ENCODE measurements at places on chromosomes 4 and X.
A peak's percentile ranks its signal among the peaks of the same experiment; 100 is the strongest.

DNA sequence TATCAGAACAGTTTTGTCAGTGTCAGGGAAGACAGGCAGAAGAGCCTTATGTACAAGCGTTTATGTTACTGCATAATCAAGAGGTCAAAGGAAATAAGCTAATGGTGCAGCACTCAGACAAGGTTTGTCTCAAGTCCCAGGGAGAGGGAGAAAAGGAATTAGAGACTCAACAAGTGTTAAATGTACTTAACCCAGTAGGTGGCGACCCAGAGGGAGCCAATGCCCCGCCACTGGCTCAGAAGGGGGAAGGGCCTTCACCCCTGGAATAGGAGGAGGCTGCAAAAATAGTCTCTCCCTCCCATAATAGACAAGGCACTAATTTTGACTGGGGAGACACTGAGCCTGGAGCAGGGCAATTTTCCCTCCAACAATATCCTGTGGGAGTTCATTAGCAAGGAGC, 14.1 kb upstream of the PAPSS1 start:
- peak; percentile 6 for DNase-seq

- DNase-seq, result peak; percentile 69
These were observed 47.8 kb downstream of the SLIT2 start for GRCh38 chr4:20299515-20299914.

DNA sequence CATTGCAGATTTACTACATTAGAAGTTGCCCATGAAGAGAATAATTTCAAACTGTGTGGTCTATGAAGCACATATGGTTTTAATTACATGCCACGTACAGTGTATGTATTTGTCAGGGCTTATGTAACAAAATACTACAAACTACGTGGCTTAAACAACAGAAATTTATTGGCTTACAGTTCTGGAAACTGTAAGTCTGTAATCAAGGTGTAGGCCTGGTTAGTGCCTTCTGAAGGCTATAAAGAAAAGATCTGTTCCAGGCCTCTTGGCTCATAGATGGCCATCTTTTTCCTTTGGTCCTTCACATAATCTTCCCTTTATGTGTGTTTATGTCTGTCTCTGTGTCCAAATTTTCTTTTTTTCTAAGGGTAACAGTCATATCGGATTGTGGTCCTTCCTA, 1160.2 kb downstream of the FAM133A start:
- DNase-seq, result no peak

DNA sequence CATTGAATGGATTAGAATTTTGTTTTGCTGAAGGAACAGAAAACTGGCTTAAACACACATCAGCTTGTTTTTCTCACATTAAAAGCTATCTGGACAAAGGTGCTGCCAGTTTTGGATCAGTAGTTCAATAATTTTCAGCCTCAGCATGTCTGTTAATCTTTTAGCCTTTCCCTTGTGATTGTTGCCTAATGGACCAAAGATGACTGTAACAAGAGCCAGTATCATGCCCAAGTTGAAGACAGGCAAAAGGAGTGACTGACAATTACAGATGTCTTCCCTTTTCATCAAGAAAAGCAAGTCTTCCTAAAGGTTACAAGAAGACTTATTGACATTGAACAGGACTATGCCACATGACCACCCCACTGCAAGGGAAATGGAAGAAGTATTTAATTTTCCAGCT, 419.7 kb downstream of the MAPK10 start:
- peak; percentile 43 for DNase-seq

DNA sequence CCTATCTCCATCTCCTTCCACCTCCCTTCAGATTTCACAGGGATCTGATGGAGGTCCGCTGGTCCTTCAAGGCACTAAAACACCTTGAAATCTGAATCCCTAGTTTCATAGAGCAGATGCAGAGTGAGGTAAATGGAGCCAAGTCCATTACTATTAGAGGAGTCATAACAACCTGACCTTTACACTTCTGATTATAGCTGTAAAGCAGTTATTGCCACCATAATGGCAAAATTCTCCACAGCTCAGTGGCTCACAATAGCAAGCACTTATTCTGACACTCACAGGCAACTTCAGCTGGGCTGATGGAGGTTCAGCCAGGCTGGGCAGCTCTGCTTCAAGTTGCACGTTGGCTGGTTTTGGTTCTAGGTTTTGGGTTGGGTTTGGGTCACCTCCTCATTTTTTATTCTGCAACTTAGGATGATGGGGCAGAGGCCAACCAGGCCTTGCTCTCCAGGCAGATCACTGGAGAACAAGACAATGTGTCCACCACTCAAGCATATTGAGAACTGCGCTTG, 51.4 kb upstream of the LRAT start:
- DNase-seq, result no peak

DNA sequence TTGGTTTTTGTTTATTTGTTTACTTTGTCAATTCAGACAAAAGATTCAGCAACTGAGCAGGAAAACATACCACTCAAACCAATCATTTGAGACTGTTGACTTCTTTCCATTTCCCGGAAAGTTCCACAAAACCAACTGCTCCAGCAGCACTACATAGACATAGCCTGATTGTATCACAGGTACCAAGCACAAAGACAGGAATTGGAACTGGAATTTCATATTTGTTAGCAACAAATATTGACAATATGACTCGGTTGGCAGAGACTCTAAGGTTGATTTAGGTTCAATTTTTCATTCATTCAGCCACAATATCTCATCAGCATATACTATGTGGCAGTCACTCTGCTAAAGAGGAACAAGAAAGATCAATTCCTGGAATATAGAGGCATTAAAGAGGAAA, 364.0 kb downstream of the ZIC3 start:
- DNase-seq, result no peak

DNA sequence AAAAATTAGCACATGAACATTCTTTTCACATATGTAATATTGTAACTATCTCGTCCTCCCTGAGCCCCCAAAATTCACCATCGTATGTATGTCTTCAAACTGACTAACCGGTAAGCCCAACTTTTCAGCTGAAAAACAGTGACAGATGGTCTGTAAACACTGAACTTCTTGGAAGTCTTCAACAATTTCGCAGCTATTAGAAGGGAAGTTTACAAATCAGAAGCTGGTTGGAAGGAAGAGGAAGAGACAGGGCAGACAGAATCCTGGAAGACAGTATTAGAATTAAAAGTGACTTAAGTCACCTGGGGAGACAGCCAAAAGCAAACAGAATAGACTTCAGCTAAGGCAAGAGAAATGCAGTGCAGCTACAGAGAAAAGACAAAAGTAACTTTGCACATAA, 858.4 kb downstream of the ADGRL3 start:
- no peak for DNase-seq

GRCh38 chr4:80463509-80463908, 128.0 kb downstream of the CFAP299 start:
- DNase-seq, result peak; percentile 85

- DNase-seq, result no peak
These were observed 127.2 kb upstream of the RPS6KA3 start for GRCh38 chrX:20393944-20394343.

DNA sequence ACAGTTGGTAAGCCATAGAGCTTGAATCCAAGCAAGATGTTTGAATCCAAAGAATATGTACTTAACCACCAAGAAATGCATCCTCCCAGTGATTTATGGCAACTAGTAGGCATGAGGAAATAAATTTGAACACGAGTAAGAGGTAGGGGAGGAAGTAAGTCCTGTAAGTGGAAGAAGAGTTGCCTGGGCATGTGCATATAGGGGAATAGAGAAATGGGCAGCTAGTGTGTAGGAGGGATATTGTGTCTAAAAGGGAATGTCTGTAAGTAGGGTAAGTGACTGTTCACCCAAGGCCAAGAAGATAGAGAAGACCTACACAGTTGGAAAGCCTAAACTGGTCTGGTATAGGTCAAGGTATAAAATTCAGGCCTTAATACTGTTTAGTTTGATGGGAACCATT, 4.6 kb downstream of the SH3BGRL start:
- peak; percentile 3 for DNase-seq

DNA sequence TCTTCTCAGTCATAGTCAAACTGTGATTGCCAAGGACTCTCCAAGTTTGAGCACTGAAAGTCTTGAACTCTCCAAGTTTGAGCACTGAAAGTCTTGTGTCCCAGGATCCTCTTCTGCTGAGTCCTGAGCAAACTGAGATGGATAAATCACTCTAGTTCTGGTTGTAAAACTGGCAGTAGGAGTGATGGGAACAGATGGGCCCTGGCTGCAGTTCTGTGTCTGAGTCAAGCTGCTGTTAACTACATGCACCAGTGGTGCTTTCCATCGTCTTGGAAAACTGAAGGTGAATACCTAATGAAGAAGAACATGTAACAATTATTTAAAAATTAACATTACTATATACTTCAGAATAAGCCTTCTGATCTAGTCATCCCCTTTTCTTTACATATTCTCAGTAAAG, 27.6 kb upstream of the KCNIP4 start:
- no peak for DNase-seq

DNA sequence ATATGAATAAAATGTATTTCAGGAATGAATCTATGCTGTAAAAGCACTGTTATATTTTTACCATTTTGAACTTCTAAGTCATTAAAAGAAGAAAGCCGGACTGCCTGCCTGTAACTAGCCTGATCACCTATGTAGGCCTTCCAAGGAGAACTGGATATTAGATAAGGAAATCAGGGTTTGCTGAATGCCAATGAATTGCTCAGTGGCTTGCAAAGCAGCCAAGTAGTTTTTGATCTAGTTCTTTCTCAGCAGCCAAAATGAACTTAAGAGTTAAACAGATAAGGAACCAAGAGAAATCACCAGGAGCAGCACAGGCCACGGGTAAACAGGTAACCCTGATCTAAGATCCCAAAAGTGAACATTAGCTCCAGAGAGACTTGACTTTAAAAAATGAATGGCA, 3.3 kb downstream of the ANXA5 start:
- no peak for DNase-seq

GRCh38 chr4:38094419-38094818, 134.2 kb downstream of the PTTG2 start:
- DNase-seq, result peak; percentile 89

- peak; percentile 54 for DNase-seq
These were observed 626 bp downstream of the JADE3 start for GRCh38 chrX:46912603-46913491.

- no peak for DNase-seq
These were observed 93.9 kb downstream of the NXF2B start for GRCh38 chrX:102345916-102346315.

GRCh38 chr4:3869174-3869572, 103.0 kb downstream of the ADRA2C start:
- DNase-seq, result no peak

DNA sequence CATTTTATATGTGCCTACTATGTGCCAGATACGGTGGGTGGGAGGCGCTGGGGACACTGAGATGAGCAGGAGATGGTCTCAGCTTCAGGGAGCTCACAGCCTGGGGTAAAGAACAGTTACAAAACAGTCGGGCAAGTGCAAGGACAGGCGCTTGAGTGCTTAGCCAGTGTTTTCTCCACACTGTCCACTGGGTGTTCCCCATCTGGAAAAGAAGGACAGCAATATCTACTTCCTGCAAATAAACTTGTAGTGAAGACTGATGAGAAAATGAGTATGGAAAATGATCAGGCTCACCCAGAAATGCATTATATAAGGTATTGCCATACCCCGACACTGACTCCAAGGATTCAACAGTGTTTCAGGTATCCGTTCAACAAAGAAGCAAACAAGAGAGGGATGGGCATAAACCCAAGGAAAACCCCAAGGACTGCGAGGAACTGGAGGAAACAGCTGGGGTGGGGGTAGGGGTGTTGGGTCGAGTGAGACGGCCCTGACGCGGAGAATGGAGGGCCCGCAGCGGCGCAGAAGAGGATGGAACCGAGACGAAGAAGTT, 835 bp downstream of the TMEM185A start:
- no peak for DNase-seq

DNA sequence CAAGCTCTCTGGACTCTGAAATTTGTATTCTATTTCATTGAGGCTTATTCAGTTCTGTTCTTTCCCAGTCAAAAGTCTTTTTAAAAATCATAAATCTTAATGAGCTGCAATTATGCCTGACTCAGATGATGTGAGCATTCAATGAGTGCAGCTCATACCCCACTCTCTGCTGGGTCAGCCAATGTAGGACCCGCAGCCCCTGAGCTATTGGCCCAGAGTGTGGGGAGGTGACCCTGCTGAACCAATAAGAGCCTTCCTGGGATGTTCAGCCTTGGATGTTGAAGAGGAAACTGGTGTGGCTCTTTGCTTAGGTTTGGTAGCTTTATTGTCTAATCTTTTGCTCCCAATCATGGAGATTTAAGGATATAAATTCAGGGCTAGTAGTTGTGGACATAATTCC, 12.1 kb upstream of the TCEAL4 start:
- no peak for DNase-seq

DNA sequence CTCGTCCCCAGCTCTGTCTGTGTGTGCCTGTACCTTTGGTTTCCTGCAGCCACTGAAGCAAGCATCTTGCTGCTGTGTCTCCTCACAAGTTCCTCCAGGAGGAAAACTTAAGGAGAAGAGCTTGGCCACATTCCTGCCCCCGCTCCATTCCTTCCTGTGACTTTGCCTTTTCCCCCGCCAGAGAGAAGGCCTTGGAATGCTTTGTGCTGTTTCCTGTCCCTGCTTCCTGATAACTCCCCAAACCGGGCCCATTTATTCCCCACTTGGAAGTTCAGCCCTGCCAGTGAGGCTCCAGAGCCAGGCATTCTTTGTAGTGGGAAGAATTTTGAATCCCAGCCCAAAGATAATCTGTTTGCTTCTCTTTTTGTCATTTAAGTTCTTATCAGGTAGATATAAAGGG, 33.1 kb downstream of the SMIM10L2A start:
- DNase-seq, result no peak

GRCh38 chr4:2862528-2862927, 18.9 kb downstream of the ADD1 start:
- no peak for DNase-seq

DNA sequence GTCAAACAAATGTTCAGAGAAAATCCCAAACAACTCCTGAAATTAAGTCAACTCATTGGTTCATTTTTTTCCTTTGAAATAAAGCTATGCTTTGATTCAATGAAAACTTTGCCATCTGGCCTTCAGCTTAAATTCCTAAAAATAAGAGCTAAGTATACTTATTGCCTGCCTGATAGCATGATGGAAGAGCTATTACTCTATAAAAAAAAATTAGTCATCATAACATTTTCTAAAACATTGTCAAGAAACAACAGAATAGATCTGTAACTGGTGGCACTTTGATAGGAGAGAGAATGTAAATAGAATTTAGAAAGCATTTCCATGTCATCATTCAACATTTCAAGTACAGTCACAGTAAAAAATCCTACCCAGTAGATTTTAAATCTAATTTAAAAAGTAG, 136.6 kb downstream of the CORIN start:
- no peak for DNase-seq

- no peak for DNase-seq
These were observed 256.9 kb downstream of the ADAMTS3 start for GRCh38 chr4:72312032-72312650.

DNA sequence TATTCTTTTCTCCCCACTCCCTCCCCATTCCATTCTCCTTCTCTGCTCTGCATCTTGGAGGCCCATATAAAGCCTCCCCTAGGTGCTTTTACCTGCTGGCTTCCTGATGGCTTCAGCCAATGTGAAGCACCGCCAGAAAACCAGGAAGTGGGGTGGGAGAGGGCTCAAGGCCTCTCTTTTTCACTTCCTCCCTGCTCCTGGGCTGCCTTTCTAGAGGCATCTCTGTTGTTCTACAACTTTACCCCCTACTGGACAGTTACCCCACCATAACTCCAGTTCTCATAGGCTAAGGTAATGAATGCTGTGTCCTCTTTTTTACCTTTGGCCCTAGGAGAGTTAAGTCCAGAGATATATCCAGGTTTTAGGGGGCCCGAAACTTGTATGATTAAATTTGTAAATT, 62.4 kb upstream of the PPARGC1A start:
- no peak for DNase-seq

GRCh38 chrX:103503853-103504207, 15.5 kb downstream of the RAB40A start:
- DNase-seq, result no peak

- DNase-seq, result peak; percentile 69
These were observed 552 bp downstream of the ADH5 start for GRCh38 chr4:99088023-99088449.

GRCh38 chr4:86233681-86234080, 126.2 kb downstream of the MAPK10 start:
- no peak for DNase-seq

All from OCI-M1 (cell line).